ENCODE measurements at places on chromosomes 7 and 10.

- peak; percentile 10 for DNase-seq
Measured at GRCh38 chr7:87784424-87784823, 91.7 kb downstream of the SLC25A40 start.

- no peak for DNase-seq
Measured at GRCh38 chr10:30702860-30703259, 73.3 kb upstream of the LYZL2 start.

- DNase-seq: no peak
Measured at GRCh38 chr10:5467634-5468255, 31.6 kb downstream of the CALML5 start.

DNA sequence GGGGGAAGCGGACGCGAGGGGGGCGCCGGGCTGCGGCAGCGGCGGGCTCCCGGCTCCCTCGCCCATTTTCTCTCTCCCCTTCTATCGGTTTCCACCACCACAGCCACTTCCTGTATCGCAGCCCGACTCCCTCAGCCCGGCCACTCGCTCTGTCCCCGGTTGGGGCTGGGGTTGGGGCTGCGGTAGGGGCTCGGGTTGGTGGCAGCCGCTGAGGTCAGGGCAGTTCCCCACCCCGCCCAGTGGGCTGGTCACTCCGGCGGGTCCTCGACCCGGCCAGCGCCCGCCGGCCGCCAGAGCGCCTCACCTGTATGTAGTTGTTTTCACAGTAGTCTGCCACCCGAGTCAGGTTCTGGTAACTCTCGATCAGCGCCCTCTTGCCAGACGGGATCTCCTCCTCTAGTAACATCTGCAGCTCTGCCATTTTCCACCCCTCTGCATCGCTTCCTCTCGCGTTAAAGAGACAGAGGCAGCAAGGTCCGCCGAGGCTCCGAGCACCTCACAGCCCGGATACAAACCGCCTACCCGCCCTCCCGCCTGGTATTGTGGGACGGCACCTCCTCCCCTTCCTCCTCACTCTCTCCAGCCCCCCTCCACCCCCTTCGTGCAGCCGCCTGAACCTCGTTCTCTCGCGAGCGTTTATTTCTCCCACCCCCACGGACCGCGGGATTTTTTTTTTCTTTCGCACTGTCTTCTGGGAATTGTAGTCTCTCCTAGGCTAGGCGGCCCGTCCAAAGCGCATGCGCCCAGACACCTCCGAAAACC, at the start of gene ABI1:
TSS of gene ABI1 (minus strand) at position 516 of the 762 bp plus-strand sequence. CDS start at position 421, 95 bp downstream.
- DNase-seq: peak; percentile 98

- no peak for DNase-seq
Measured at GRCh38 chr10:71211053-71211452, 1.3 kb upstream of the UNC5B start.

- peak; percentile 84 for DNase-seq
Measured at GRCh38 chr7:19557726-19558465, 150.9 kb downstream of the POLR1F start.

DNA sequence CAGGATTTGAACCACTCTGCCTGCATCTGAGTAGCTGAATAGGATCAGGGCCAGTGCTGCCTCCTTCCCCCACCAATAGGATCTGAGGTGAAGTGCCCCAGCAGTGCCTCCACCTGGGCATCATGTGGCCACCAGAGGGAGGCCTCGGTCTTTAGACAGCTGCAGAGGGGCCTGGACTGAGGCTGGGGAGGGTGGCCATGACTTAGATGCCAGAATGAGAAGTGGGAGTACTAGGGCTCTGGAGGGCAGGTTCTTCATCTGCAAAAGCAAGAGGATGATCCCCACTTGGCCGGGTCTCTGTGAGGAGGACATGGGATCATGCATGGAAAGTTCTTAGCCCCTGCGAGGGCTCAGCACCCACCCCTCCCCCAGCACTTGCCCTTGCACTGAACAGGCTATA, 56.9 kb downstream of the NEUROG3 start:
- peak; percentile 7 for DNase-seq

DNA sequence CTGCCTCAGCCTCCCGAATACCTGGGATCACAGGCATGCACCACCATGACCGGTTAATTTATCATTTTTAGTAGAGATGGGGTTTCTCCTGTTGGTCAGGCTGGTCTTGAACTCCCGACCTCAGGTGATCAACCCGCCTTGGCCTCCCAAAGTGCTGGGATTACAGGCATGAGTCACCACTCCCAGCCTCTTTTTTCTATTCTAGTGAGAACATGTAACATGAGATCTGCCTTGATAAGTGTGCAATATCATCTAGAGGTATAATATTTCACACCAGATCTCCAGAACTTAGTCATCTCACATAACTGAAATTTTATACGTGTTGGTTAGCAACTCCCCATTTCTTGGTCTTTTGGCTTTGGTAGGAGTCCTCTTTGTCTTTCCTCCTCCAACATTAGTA, 656.9 kb downstream of the CNTNAP2 start:
- DNase-seq: no peak

DNA sequence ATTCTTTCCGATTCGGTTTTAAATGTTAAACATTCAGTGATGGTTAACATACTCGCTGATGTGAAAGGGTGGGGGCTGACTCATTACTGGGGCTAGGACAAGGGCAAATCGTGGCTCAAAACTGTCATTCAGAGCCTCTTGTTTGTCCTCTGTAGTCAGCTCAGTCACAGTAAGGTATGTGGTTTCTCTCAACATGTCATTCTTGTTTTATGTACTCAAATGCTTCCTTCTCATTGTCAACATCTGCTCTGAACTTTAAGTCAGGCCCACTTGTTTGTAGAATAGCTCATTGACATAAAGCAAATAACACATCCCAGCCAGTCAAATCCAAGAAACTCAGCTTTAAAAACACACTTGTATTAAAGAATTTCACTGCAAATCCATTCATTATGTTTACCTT, 7.3 kb downstream of the SLC16A9 start:
- no peak for DNase-seq

DNA sequence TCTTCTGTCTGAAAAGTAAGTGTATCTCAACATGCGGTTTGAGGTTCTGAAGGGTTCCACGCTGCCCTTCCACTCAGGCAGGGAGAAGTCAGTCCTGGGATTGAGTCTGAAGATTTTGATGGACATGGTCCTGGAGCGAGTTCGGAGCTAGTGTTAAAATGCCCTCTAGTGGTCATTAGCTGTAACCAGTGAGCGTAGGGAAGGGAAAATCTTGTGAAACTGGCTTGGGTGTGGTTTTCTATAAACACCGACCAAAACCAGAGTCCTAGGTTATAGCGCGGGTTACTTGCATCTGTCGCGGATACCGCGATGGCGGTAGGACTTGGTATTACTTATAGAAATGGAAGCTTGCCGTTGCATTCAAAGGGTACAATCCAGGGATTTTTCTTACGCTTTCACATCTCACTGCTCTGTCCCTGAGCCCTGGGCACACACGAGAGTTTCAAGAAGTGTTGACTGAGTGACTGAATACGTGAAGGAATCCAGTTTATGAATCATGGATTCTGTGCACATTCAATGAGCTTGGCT, 348.2 kb upstream of the C7orf33 start:
- DNase-seq: peak; percentile 52

GRCh38 chr7:12007576-12007975, 175.6 kb upstream of the THSD7A start:
- DNase-seq: no peak

GRCh38 chr10:113524120-113524519, 28.7 kb upstream of the HABP2 start:
- no peak for DNase-seq

- peak; percentile 71 for DNase-seq
Measured at GRCh38 chr10:88901206-88901983, 21.4 kb downstream of the STAMBPL1 start.

- DNase-seq: no peak
Measured at GRCh38 chr7:94452239-94452638, 57.4 kb upstream of the CASD1 start.

GRCh38 chr7:836429-836828, 4.2 kb downstream of the SUN1 start:
- peak; percentile 71 for DNase-seq

GRCh38 chr10:77773631-77774426, 136.2 kb upstream of the KCNMA1 start:
- DNase-seq: no peak

- peak; percentile 82 for DNase-seq
Measured at GRCh38 chr10:112792487-112793201, 157.4 kb upstream of the TCF7L2 start.

Measured in fibroblast of mammary gland (primary cell).